ENCODE measurements at places on chromosomes 11 and 22.

DNA sequence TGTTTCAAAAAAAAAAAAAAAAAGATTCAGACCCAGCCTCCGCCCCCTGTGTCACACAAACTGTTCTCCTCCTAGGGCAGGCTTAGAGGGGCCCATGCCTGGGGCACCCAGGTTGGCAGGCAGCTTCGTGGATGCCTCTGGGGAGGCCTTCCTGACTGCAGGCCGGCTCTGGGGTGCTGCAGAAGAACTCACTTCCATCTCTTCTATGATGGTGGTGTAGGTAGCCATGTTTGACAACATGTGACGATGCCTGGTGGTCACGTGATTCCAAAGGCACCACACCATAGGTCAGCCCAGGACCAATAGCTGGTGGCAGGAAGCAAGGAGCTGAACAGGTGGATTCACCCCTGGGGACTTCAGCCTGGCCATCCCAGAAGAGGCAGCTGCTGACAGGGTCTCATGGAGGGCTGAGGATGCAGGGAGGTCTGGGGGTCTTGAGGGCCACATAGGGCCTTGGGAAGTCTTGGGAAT, 24.1 kb upstream of the CELSR1 start:
- DNase-seq: no peak

GRCh38 chr22:44130076-44130711, 50.5 kb upstream of the PARVG start:
- no peak for DNase-seq

DNA sequence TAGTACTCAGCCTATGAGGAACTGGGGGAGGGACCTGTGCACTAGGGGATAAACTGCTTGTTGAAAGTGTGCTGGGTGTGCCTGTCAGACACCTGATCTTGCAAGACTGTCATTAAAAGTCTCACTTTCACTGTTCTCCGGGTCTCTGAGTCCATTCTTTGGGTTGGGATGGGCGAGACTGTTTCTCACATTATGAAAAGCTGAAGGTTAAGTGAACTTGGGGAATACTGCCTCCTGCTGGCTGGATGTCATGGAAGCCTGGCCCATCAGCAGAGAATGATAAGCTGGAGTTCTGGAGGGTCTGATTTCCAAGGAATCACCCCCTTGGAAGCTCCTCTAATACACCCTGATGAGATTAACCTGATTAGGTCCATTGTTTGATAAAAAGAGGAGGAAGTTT, 9.0 kb upstream of the VPREB1 start:
- no peak for DNase-seq

DNA sequence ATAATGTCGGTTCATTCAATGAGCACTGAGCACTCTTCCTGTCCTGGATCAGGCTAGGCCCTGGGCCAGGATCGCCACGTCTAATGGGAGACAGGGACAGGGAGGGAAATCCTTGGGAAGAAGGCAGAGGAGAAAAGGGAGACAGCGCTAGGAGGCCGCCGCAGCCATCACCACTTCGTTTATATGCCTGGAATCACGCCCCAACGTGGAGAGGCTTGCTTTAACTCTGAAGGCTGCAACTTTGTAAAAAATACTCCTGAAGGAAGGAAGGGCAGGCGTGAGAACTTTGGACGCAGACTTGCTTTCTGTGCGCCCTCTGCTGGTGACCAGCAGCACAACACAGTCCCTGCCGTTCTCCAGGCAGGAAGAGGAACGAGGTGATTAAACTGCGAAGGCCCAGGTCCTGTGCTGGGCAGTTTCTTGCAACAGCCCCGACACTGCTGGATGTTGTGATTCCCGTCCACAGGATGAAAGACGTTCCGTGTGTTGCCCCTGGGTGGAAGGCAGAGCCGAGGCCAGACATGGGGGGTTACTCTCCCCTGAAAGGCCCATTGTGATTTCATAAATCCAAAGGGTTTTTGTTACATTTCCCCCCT, 22.1 kb downstream of the RIBC2 start:
- DNase-seq: peak; percentile 40

DNA sequence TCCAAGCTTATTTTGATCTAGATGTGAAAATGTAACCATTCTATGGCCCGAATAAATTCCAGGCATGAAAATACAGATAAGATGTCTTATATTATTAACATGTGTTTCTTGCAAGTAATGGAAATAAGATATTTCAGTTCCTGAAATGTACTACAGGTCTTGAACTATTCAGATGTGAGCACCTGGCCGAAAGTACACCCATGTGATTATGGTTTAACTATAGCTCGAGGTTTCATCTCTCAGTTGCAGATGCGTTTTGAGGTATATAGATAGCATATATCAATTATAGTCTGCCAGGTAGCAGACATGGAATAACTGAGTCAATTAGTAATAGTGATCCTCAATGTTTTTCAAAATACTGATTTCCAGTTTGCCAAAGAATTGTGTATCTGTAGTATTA, 68.3 kb downstream of the DDIAS start:
- no peak for DNase-seq

- no peak for DNase-seq
These were observed 277.3 kb downstream of the CASP12 start for GRCh38 chr11:104620991-104621390.

- DNase-seq: no peak
These were observed 180.2 kb downstream of the CHST1 start for GRCh38 chr11:45485070-45485707.

DNA sequence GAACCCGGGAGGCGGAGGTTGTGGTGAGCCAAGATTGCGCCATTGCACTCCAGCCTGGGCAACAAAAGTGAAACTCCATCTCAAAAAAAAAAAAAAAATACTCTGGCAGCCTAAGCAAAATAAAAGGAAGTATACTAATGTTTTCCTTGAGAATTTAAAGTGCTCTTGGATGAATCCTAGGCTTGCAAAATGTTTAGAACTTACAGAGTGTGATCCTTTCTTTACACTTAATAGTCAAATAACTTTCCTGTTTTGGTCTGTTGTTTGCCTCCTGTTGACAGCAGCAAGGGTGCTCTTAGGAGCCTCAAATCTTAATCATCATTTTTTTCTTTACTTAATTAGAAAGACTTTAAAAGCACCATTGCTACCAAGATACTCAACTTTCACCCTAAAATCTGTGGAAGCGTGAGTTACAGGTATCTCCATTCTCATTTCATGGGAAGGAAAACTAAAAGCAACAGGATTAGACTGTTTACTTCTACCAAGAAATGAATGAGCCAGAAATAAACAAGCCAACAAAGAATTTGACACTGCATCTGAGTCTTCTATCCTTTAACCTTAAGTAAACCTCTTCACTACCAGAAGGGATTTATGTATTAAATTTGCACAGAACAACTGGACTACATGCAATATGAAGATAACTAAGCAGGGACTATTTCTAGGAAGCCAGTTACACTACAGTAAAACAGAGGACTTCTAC, 38.7 kb upstream of the CRTAM start:
- no peak for DNase-seq

DNA sequence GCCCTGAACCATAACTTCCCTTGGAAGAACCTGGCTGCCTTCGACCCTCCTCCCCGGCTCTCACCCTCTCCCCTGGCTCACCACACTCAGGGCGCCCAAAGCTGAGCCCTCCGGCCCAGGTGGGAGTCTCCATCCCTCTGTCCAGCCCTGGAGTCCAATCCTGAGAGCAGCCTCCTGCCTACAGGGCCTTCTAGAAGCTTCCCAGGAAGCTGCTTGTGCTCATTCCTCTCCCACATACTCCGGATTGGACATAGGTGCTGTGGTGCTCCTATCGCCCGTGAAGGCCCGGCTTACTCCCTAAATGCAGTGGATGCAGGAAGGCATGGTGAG, 1332.0 kb downstream of the BRD1 start:
- no peak for DNase-seq

DNA sequence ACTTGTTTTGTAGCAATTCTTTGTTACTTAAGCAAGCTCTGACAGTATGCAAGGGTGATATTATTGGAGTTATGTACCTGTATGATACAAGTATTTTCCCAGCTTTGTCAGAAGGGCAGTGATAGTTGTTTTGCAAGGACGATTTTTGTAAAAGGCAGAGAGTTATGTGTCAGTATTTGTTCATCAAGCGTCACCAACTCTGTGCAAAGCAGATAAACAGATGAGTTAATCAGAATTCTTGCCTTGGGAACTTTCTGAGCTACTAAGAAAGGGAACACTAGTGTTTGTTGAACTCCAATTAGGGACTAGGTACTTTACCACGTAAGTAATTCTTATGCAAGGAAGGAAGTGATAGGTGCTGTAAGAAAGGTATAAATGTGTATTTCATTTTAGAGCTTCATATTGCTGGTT, 1.4 kb downstream of the USP47 start:
- DNase-seq: no peak

GRCh38 chr22:23688121-23688520, 2.7 kb upstream of the RGL4 start:
- no peak for DNase-seq

- no peak for DNase-seq
These were observed 475.6 kb downstream of the MIAT start for GRCh38 chr22:27133019-27133431.

- peak; percentile 56 for DNase-seq
These were observed at the start of gene CTSF for GRCh38 chr11:66568124-66568916. CTSF (minus strand) TSS chr11:66568606; CDS start chr11:66568486, 120 bp downstream.

DNA sequence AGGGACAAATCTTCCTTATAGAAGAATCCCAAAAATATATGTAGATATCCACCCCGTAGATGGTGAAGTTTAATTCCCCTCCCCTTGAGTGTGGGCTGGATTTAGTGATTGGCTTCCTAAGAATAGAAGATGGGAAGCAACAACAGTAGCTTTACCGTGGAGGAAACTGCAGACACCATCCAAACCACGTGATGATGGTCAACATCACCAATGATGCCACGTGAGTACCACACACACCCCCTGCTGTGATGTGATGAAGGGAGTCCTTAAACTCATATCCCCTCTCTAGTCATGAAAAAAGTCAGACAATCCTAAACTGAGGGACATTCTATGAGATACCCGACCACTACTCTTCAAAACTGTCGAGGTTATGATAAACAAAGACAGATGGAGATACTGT, 76.4 kb upstream of the SLC22A12 start:
- no peak for DNase-seq

DNA sequence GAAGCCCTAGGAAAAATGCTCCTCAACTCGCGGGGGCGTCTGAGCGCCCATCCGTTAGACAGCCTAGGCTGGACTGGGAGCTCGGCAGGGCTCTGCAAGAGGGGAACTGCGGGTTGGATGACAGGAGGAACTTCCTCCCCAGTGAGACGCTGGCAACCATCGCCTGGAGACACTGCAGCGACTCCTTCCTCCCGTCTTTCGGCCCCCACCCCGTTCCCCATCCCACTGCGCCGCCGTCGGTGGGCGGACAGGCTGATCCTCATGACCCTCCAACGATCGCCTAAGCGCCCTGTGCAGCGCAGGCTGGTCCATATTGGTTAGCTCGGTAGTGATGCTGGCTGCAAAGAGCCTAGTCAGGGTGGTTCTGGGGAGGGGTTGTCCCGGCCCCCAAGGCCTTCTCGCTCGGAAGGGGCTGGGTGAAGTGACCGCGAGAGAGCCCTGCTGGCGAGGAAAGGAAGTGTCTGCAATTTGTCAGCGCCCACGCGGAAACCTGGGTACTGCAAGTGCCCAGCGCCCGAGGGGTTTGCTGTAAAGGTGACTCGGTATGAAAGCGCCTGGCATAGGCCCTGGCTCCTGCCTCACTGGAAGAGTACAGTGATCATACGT, 638 bp downstream of the NRGN start:
- DNase-seq: no peak

DNA sequence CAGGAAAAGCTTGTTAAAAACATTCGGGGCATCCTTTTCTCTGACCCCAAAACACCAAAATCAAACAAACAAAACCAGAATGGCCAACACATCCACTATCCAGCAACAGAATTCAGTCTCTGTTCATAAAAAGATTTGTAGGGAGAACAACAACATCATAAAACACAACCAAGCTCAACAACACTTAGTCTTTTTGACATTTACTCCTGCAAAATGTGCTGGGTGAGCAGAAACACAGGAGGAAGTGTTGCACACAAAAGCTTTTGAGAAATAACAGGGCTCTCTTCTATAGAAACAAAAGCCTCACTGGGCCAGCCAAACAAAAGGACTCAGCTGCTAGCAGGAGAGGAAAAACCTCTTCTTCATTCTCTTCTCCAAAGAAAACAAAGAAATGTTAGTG, 736.0 kb upstream of the CCDC90B start:
- DNase-seq: no peak

- no peak for DNase-seq
These were observed at the start of gene MS4A15 for GRCh38 chr11:60756307-60757032. MS4A15 (plus strand) TSS chr11:60756867; CDS start chr11:60763734, 6,867 bp downstream.

- DNase-seq: no peak
These were observed 6.5 kb downstream of the ZFTA start for GRCh38 chr11:63761931-63762653.

GRCh38 chr11:64743591-64744543, at the start of gene RASGRP2:
RASGRP2 (minus strand) TSS chr11:64744142; CDS start chr11:64742866, 1,276 bp downstream.
- no peak for DNase-seq

DNA sequence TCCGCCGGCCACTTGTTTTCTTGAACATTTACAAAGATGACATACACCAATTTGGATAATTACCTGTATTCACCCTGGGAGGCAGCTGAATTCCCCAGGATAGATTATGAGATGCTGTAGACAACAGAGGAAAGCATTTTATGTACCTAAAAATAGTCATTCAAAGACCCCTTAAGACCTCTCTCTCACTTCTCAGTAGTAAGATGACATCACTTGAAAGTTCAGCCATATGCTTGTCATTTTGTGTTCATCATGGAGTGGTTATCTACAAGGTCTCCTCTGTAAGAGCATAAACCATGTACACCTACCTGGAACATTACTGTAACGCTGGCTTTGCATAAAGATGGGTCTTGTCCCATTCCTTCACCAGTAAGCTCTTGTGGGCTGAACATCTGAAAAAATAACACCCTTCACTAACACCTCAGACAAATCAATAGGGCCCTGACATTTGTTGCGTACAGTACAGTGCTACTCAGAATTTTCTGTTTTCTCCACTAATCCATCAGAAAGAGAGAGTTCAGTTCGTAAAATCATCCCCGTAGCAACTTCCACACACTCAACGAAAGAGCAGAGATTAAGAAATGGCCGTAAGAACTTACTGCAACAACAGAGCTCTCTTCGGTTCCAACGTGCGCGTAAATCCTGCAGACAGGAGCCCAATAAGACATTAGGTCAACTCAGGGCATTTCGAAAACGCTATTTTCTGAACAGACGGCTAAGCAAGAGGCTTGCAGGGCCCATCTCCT, 15.6 kb upstream of the WDR74 start:
- no peak for DNase-seq

GRCh38 chr11:7499081-7499480, 13.8 kb downstream of the OLFML1 start:
- DNase-seq: no peak

DNA sequence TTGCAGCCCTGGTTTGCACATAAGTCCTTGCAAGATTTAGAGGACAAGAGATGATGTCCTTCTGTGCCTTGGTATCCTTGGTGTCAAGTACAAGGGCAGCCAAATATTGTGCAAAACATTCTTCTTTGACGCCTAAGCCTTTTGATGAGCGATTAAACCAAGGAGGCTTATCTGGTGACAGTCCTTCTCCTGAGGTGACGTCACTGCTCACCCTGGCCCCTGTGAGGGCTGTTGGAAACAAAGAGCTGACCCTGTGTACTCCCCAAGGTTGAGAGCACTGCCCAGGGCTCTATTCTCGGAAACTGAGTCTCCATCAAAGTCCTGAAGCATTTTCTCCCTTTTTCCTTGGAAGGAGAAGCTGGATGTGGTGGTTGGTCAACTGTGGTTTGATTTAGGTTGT, 4.7 kb upstream of the GRAMD1B start:
- DNase-seq: no peak
